ENCODE measurements at places on chromosomes 6 and 20. TPM values are rescaled to one million over a fixed set of nuclear protein-coding genes. Genes with fewer than 3 reads are reported as not detected.
A peak's percentile ranks its signal among the peaks of the same experiment; 100 is the strongest.

- peaks cover 42% of the 10 kb centered on the region for H3K36me3 ChIP-seq
- DNase-seq, result no peak
- peak overlapping the region; percentile 85 for H3K4me3 ChIP-seq
Observed at GRCh38 chr6:30679765-30680535, 6.5 kb downstream of the PPP1R18 start.

DNA sequence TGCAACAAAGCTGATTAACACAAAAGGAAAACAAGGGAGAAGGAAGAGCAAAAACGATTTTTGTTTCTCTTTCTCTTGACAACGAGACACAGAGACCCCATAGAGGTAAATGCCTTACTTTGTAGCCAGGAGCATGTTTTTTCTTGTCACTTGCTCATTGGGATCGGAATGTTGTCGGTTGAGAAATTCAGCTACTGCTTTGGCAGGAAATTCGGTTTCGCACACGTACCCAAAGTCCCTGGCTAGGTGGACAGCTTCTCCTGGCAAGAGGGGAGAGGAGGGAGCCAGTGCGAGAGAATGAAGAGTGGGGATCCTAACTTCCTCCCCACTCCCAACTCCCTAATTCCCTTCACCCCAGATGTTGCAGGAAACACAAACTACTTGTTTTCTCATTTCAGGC is 14.5 kb downstream of the TFAP2A start:
- no peaks in the 10 kb centered on the region for H3K36me3 ChIP-seq
- no peak overlapping the region for H3K4me3 ChIP-seq
- no peak overlapping the region for H3K27ac ChIP-seq

GRCh38 chr6:145015739-145016558 is 719.4 kb downstream of the EPM2A start:
- no peaks in the 10 kb centered on the region for H3K36me3 ChIP-seq
- no peaks in the 10 kb centered on the region for H3K4me1 ChIP-seq

DNA sequence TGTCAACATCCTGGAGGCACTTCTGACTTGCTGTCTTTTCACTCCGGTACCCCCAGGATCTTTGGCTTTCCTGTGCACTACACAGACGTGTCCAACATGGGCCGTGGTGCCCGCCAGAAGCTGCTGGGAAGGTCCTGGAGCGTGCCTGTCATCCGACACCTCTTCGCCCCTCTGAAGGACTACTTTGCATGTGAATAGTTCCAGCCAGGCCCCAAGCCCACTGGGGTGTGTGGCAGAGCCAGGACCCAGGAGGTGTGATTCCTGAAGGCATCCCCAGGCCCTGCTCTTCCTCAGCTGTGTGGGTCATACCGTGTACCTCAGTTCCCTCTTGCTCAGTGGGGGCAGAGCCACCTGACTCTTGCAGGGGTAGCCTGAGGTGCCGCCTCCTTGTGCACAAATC is 12.0 kb upstream of the MAPRE1 start:
- no peaks in the 10 kb centered on the region for H3K27me3 ChIP-seq
- no peak overlapping the region for H3K4me3 ChIP-seq
- H3K27ac ChIP-seq, result no peak overlapping the region
- DNase-seq, result no peak

- no peaks in the 10 kb centered on the region for H3K36me3 ChIP-seq
- no peak overlapping the region for H3K27ac ChIP-seq
- no peak for DNase-seq
Observed at GRCh38 chr6:166251211-166251610, 57.0 kb downstream of the PRR18 start.

- no peaks in the 10 kb centered on the region for H3K4me1 ChIP-seq
- DNase-seq, result no peak
- H3K27me3 ChIP-seq, result no peaks in the 10 kb centered on the region
Observed at GRCh38 chr6:28497893-28498292, 17.7 kb downstream of the GPX6 start.

DNA sequence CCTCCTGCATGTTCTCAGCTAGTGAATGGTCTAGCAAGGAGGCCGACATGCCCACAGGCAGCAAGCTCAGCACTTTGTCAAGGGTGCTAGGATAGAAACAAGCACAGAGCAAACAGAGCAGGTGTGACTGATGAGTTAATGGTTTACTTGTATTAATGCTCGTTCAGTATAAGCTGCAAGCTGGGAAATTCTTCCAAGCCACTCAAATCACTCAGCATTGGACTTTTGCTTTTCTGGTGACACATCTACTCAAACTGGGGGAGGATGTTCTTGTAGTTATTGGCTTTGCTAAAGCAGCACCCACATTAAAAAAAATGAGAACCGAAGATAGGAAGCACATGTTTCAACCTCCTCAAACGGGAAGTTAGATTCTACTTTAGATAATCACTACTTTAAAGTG is 43.1 kb upstream of the NEDD9 start:
- H3K36me3 ChIP-seq, result no peaks in the 10 kb centered on the region
- H3K4me1 ChIP-seq, result peaks cover 54% of the 10 kb centered on the region
- no peak overlapping the region for H3K27ac ChIP-seq
- H3K4me3 ChIP-seq, result no peak overlapping the region
- DNase-seq, result peak; percentile 84
- H3K27me3 ChIP-seq, result no peaks in the 10 kb centered on the region

GRCh38 chr6:56572788-56573471 is 69.8 kb downstream of the DST start:
- no peak overlapping the region for H3K4me3 ChIP-seq
- peaks cover 4% of the 10 kb centered on the region for H3K4me1 ChIP-seq
- no peak overlapping the region for H3K27ac ChIP-seq
- H3K36me3 ChIP-seq, result no peaks in the 10 kb centered on the region
- DNase-seq, result no peak

DNA sequence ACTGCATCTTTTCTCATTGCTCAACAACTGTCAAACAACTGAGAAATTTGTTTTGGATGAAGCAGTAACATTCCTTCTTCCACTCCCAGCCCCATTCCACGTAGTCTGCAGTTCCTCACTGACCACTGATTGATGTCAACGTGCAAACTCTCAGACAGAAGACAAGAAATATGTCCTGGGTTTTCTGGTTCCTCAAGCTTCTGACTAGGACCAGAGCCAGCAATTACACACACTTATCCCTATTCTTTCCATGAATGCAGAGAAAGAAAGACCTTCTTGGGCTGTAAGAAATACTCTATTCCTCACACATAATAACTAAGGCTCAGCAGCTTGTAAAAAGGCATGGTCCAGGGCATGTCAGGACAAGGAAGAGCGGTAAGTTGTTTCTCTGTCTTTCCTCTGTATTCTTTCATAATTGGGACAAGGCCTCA is 790.1 kb upstream of the SLC35B3 start:
- no peak overlapping the region for H3K27ac ChIP-seq
- no peaks in the 10 kb centered on the region for H3K4me1 ChIP-seq
- peak; percentile 15 for DNase-seq
- no peaks in the 10 kb centered on the region for H3K27me3 ChIP-seq
- H3K4me3 ChIP-seq, result no peak overlapping the region

DNA sequence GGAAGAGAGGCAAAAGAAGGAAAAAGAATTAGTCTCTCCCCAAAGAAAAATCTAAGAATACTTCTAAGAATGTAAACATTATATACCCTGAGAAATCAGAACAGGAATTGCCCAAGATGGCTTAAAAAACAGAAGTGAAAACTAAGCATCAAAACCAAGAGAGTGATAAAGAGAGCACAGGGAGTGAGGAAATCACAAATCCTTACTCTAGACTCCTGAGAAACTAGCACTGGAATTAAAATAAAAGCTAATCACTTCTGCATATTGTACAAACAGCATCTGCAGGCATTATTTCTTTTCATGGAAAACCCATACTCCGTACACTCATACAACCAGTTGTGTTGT is 285.7 kb downstream of the BTBD9 start:
- DNase-seq, result no peak
- no peak overlapping the region for H3K4me3 ChIP-seq

DNA sequence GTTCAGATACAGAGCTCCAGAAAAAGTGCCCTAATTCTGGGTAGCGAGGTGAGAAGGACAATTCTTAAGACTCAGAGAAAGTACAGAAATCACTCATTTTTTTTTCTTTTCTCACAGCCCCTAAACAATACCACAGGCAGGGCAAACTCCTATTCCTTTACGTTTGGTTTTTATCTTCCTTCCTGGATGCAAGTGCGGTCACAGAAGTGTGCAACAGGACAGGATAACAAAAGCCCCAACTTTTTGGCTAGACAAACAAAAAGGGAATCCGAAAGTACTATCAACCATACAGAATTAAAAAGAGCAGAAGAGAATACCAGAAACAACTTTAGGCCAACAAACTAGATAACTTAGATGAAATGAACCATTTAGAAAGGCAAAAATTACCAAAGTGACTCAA is 18.4 kb upstream of the BEND6 start:
- DNase-seq, result no peak
- H3K27ac ChIP-seq, result no peak overlapping the region

GRCh38 chr6:165034271-165034741 is 275.1 kb downstream of the C6orf118 start:
- no peaks in the 10 kb centered on the region for H3K27me3 ChIP-seq
- no peaks in the 10 kb centered on the region for H3K4me1 ChIP-seq
- H3K36me3 ChIP-seq, result no peaks in the 10 kb centered on the region
- no peak overlapping the region for H3K4me3 ChIP-seq

DNA sequence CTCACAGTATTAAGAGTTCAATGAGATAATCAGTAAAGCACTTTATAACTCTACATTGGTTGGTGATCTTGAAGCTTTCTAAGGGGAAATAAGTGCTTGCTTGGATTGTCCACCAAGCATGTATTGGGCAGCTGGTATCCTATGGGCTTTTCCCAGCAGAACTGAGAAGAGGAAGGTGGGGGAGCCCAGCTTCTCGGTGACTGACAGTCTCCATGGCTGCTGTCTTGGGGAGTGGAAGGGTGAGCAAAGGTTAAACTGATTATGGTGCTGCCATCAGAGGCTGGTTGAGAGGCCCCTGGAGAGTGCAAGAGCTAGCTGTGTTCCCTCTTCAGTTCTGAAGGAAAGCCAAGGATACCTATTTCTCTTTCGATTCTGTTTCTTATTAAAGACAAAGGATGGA is 35.5 kb upstream of the ADTRP start:
- peaks cover 29% of the 10 kb centered on the region for H3K4me1 ChIP-seq
- DNase-seq, result no peak
- H3K27me3 ChIP-seq, result no peaks in the 10 kb centered on the region
- no peak overlapping the region for H3K4me3 ChIP-seq
- no peaks in the 10 kb centered on the region for H3K36me3 ChIP-seq

DNA sequence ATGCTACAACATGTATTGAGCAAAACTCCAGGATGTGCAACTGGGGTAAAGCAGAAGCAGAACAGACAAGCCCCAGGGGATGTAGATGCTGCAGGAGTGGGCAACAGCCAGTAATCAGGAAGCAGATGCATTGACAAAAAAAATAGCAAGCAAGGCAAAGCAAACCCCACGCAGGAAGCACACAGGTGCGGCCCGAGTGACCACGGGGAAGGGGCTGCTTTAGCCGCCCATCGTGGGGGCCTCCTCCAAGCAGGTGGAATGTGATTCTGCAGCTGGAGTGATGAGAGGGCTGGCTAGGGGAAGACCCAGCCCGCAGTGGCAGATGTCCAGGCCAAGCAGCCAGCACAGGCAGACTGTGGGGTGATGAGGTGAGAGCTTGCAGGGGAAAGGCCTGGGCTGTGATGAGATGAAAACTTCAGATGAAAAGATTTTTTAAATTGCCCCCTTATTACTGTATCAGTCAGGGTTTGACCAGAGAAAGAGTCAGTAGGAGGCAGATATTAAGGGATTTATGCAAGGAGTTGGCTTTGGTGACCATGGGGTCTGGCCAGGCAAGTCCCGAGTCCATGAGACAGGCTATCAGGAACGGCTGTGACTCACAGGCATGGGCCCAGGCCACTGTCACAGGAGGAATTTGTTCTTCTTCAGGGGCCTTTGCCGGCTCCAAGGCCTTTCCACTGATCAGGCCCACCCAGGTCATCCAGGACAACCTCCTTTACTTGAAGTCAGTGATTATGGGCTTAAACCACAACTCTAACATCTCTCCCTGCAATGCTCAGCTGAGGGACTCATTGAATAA is 207.6 kb downstream of the ANKRD60 start:
- no peak for DNase-seq
- no peak overlapping the region for H3K27ac ChIP-seq
- H3K36me3 ChIP-seq, result no peaks in the 10 kb centered on the region
- H3K27me3 ChIP-seq, result peaks cover 22% of the 10 kb centered on the region
- H3K4me1 ChIP-seq, result no peaks in the 10 kb centered on the region

DNA sequence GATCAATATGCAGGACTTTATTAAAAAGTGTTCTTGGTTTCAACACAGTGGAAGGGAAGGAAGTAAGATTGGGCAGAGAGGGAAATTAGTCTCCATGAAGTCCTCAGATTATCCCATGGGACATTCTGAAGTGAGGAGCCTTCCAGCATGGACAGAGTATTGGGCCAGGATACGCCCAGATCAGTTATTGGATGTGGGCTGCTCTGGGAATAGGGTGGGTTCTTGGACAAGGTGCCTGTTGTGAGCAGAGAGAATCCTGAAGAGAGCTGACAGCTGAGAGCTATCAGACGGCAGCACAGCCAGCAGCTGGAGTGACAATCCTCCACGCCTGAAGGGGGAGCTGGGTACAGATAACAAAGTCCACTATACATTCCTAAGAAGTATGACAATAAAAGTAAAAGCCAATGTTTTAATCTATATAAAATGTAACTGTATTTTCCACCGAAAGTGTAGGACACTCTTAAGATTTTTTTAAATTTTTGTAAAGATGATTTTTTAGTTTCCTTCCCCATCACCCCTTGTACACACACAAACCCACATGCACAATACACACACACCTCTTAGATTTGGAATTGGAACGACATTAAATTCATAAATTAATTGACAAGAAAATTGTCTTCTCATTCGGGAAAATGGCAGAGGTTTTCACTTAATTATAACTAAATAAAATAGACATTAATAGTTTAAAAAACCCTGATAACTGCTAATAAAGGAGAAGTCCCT is 107.8 kb downstream of the FBXO5 start:
- no peak overlapping the region for H3K27ac ChIP-seq
- H3K4me1 ChIP-seq, result no peaks in the 10 kb centered on the region
- H3K4me3 ChIP-seq, result no peak overlapping the region
- no peaks in the 10 kb centered on the region for H3K27me3 ChIP-seq

DNA sequence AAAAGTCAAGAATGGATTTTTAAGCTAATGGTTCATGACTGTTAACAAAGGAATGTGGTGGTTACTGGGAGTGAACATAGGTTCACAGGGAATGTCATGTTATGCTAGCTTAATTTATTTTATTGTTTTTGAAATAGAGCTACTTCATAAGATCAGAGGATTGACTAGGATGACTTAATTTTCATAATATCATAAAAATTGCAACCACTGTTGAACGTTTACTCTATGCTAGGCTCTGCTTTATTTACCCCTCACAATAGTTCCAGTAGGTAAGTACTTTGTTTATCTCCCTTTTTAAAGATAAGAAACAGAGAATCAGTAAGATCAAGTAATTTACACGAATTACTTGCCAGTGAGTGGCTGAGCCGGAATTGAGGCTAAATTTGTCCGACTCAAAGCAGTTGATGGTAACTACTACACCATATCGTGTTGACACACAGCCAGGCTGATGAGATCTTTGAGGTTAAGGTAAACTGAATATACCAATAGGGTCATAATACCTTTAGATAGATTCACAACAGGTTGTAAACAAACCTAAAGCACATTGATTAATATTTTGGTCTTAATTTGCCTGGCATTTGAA is 194.6 kb upstream of the CITED2 start:
- H3K27ac ChIP-seq, result no peak overlapping the region
- H3K4me3 ChIP-seq, result no peak overlapping the region
- H3K4me1 ChIP-seq, result peaks cover 17% of the 10 kb centered on the region
- DNase-seq, result no peak
- no peaks in the 10 kb centered on the region for H3K36me3 ChIP-seq

ATRN gene
- 3.9 TPM for polyA plus RNA-seq

KCNS1 gene
- polyA plus RNA-seq, result not detected

Data from stomach (tissue), 19 donors.